ENCODE measurements at places on chromosomes 5 and 9.
A peak's percentile ranks its signal among the peaks of the same experiment; 100 is the strongest.

GRCh38 chr9:71663216-71663615 is 105.1 kb downstream of the CEMIP2 start:
- peak; percentile 10 for DNase-seq

GRCh38 chr9:38336341-38336740 is 56.2 kb upstream of the ALDH1B1 start:
- no peak for DNase-seq

DNA sequence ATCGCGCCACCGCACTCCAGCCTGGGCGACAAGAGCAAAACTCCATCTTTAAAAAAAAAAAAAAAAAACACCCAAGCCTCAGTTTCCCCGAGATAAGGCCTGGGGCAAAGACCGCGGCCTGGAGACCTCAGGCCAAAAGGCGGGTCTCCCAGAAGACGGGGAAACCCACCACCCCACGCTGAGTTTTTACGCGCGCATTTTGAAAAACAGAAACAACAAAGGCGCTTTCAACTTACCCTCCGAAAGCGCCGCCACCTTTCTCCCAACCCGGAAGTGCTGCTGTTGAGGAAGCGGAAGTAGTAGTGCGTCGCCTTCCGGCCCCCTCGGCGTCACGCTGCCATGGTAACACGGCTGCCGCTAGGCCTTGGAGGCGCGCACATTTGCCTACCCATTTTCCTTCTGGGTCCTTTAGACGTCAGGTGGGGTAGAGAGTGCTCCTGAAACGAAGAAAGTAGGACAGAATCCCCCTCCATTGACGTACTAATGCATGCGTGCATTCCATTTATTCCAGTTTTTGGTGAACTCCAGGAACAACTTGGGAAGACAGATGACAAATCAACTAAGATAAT is at the start of gene TTF1:
Gene TTF1 (minus strand): TSS at position 287 of the 569 bp plus-strand sequence. CDS start 4,019 bp downstream, outside the sequence.
- DNase-seq = peak; percentile 91

GRCh38 chr9:16622541-16622940 is 247.9 kb downstream of the BNC2 start:
- DNase-seq = no peak

GRCh38 chr5:132839426-132840301 is 9.2 kb upstream of the SHROOM1 start:
- DNase-seq = peak; percentile 54

- DNase-seq = peak; percentile 16
These were observed 335.2 kb downstream of the CWC27 start for GRCh38 chr5:65103756-65104440.

GRCh38 chr9:95406121-95406520 is 88.6 kb upstream of the FANCC start:
- peak; percentile 61 for DNase-seq

DNA sequence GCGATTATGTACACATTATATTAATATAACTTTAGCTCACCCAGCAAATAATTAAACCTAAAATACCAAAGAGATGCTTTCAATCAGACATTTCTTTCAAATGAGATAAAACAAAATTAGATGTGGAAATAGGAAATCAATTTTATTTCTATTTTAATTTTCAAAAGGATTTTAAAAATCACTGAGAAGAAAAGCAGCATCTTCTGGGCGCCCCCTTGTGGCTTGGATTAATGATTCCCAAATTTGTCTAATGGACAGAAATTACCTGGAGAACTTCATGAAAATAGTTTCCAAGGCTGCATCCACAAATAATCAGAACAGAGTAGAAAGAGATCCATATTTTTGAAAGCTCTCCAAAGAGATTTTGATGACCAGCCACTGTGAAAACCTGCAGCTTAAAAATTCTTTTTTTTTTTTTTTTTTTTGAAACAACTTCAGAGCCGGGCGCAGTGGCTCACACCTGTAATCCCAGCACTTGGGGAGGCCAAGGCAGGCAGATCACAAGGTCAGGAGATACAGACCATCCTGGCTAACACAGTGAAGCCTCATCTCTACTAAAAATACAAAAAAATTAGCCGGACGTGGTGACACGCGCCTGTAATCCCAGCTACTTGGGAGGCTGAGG is 50.9 kb upstream of the CEMIP2 start:
- peak; percentile 36 for DNase-seq

GRCh38 chr9:133691191-133691590 is 47.0 kb downstream of the SARDH start:
- DNase-seq = no peak

DNA sequence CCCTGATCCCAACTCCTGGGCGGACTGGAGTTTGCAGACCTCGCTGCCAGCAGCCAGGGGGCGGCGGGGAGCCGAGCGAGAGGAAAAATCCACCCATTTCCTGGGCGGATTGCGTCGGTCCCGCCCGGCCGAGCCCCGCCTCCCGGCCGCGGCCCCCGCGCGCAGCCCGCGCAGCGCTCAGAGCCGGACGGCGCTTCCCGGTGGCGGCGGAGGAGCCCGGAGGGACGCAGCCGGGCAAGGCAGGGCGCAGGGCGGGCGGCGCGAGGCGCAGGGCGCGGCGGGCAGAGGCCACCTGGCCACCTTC is at the start of gene OLFM1:
Gene OLFM1 (plus strand): TSS at position 180 of the 304 bp plus-strand sequence. CDS start 322 bp downstream, outside the sequence.
- peak; percentile 35 for DNase-seq

- no peak for DNase-seq
These were observed 221.4 kb downstream of the NR3C1 start for GRCh38 chr5:143182106-143182505.

DNA sequence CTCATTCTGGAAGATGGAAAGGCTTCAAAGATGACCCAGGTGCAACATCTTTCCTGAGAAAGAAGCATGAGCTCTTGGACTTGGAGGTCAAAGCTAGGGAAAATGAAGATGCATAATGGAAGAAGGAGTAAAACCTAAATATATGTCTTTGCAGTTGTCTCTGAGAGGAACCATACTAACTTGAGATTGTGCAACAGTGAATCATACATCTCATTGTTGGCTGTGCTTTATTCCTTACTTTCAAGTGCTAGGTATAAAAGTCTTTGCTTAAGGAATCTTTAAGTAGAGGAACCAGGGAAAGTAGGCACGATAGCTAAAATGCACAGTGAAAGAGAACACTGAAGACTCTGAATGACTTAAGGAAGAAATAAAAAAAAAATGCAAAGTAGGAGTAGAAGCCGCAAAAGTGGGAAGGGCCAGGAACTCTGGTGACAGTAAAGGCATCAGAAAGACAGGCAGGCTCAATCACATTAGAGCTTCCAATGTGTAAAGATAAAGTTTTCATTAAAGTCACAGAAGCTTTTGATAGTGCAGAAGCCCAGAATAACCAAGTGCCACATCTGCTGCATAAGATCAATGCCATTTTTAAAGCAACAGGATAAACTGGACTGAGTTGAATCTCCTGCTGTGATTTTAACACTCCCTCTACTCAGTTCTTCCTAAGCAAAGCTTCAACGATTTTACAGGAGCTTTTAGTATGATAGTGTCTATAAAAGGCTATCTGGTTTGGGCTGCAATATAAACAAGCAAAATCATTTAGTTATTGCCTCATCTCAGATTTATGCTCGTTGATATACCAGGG is 432.3 kb upstream of the EDIL3 start:
- peak; percentile 1 for DNase-seq

DNA sequence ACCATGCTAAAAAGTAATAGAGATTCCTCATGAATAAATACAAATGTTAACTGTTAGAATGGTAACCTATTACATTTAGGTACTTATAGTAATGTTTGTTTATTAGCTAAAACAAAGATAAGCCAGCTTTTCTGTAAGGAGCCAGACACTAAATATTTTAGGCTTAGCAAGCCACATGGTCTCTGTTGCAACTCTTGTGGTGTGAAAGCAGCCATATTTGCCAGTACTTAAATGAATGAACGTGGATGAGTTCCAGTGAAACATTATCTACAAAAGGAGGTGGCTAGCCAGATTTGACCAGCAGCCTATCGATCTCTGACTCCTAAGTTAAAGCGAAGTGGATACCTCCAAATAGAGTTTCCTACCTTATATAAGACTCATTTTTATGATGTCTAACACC is 331.6 kb downstream of the CDH12 start:
- DNase-seq = peak; percentile 11

- DNase-seq = no peak
These were observed 431.7 kb upstream of the POU5F2 start for GRCh38 chr5:94173100-94173499.

- no peak for DNase-seq
These were observed 223.4 kb downstream of the COX7C start for GRCh38 chr5:86841000-86841644.

GRCh38 chr9:98022447-98022846 is 34.1 kb upstream of the NANS start:
- DNase-seq = no peak

GRCh38 chr5:117881426-117882230 is 1106.7 kb downstream of the DTWD2 start:
- DNase-seq = no peak

DNA sequence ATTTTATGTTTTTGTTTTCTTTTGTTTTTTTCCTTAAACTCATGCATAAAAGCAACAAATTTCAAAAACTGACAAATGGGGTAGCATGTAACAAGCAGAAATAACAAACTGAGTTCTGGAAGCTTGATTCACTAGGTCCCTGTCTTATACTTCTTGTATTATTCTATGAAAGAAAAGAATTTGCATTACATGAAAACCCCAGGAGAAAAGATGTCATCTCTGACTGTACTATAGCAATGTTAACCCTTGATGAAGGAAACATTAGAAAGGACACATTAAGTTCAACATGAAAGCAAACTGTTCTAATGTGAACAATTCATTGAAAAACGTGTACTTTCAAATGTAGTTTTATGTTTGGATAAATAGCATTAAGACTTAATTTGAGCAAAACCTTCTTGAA is 9.2 kb downstream of the RAB14 start:
- DNase-seq = no peak

DNA sequence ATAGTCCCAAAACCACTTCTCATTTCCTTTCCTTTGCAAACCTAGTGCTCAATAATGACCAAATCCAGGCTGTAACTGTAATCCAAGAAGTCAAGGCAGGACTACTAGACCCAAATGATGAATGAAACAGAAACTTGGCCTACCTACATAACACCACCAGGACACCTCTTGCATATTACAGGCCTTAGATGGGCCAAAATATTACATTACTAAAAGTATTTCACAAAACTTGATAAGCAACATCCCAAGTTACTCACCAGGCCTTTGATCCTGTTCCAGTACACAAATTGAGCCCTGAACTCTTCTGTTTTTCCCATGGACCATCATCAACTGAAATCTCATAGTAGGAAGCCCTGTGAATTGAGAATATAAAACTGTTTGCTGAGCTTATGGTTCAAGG is 34.8 kb downstream of the NADK2 start:
- DNase-seq = no peak

- no peak for DNase-seq
These were observed 21.0 kb downstream of the RMI1 start for GRCh38 chr9:84001621-84002020.

- DNase-seq = no peak
These were observed 930 bp downstream of the SARDH start for GRCh38 chr9:133737071-133737773.

DNA sequence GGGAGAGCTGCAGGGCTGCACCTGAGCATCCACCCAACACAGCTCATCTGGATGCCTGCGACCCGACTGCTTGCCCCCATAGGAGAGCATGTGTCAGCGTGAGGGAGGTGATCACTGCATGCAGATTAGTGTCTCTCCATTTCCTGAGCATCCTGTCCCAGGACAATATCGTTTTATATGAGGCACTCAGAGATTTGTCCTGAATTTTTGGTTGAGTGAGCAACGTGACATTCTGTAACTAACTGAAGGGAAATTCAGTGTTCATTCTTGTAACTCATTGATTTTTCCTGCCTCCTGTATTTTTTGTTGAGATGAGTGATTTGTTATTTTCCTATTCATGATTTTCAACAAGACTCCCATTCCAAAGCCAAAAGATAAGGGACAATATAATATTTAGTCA is 20.7 kb upstream of the ANKRD34B start:
- no peak for DNase-seq

DNA sequence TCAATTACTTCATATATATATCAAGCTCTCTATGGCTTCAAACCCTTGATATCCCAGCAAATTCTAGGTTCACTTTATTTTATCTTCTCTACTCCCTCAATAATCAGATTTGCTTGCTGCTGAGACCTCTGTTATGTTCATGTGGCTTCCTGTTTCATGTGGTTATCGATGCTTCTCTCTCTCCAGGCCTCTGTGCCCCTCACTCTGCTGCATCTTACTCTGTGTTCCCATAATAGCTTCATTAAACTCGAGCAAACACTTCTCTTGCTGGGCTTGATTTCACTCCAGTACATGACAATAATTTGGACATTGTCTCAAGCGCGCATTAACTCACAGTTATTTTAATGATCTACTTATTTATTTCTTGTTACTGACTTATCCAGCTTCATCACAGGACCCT is 798.8 kb downstream of the CDH9 start:
- DNase-seq = no peak

DNA sequence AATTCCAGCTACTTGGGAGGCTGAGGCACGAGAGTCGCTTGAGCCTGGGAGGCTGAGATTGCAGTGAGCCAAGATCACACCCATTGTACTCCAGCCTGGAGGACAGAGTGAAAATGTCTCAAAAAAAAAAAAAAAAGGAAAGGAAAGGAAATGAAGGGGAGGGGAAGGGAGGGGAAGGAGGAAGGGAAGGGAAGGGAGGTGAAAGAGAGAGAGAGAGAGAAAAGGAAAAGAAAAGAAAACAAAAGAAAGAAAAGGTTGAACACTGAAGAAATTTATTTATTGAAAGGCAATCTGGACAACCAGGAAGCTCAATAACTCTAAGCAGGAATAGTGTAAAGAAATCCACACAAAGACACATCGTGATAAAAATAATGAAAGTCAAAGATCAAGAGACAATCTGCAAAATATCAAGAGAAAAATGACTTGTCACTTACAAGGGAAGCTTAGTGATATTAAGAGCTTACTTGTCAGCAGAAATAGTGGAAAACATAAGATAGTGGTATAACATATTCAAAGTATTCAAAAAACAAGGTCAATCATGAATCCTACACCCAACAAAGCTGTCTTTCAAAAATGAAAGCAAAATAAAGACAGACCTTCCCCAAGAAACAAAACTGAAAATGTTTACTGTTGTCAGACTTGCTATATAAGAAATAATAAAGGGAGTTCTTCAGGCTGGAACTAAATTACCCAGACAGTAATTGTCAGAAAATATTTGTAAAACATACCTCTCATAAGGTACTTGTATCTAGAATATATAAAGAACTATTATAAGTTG is 10.9 kb upstream of the RIMOC1 start:
- DNase-seq = no peak

DNA sequence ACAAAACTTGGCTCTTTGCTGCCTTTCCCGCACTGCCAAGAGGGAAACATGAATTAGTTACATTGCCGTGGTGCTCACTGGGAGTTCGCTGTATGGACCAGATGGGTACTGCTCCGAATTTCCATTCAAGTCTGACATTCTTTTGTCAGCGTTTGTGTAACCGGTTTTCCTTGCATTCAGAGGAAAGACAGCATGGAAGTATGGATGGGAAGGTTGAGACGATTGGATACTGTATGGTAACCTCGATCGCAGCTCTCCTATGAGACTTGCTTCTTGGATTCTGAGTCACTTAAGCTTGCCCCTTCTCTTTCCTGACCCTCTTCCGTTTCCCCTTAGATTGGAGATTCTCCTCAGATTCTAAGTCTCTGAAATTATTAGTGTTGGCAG is 625 bp upstream of the UBLCP1 start:
- DNase-seq = peak; percentile 24

Measured in fibroblast of skin of abdomen (primary cell).